AG10803 (cell line): ENCODE measurements at places on chromosomes 3 and 15.

DNA sequence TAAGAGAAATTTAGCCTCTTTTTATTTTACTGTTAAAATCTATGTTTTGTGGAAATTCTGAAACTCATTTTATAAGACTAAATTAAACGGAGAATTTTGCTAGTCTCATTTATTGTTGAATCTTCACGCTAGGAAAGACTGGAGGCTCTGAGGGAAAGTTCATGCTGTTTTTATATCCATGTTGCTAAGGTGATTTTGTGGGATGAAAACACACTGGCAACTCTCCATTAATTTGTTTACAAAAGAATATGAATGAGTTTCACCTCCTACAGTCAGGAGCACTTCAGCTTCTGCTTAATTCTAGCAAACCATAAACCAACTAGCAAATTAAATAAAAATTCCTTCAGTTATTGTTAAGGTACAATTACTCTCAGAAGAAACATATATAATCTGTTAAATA, 195.4 kb downstream of the RAP2B start:
- DNase-seq, result no peak

DNA sequence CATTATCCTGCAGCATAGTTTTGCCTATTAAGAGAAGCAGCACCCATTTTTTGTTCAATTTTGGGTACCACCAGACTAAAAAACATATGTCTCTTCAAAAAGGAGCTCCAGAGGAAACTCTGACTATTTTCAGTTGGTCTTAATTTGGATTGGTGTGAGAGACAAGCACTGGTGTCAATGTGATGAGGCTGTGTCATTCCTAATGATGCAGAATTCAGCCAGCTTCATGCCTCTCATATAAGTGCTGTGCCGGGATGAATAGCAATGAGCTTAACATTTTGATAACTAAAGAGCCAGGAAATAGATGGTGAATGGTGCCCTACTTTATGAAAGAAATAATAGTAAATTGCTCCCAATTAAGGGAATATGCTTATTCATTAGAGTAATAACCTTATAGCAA, 15.9 kb downstream of the POPDC2 start:
- no peak for DNase-seq

GRCh38 chr3:161420746-161421145, 49.4 kb upstream of the SPTSSB start:
- DNase-seq, result no peak

DNA sequence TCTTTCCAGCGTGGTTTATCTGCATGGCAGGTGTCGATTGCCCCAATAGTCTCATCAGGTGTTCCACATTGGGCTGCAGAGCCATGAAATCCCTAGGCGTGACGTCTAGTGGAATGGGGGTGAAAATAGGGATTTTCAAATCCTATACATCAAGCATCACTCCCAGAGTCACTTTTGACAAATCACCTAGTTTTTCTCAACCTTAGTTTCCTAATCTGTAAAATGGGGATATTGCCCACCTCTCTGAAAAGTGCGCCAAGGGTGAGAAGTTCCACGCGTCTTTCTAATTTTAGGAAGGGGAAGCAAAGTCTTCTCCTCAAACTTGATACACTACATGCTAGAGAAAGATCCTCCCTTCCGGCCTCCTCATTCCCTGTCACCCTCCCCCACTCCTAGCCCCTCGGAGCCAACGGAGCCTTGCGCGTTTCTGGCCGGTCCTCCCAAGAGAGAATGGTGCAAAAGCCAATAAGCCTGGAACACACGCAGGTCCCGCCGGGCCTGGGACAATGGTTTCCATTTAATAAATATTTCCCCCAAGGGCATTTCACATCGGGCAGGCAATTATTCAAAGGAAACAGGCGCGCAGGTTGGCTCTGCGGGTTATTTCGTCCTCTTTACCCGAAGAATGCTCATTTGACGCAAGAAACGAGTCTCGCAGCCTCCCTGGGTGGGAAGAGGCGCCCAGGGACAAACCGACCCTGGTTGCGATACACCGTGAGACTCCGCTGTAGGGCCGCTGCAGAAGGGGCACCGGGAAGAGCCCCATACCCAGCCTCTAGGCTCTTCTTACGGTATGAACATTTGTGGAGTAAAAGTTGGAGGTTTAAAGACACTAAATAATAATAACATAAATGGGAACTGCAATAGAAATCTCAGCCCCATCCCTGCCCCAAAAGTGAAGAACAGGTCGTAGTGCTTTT, 1.2 kb upstream of the SOX14 start:
- DNase-seq, result no peak

- peak; percentile 96 for DNase-seq
Observed at GRCh38 chr15:58361273-58361759, 70.5 kb upstream of the LIPC start.

GRCh38 chr3:126912491-126913195, 70.3 kb upstream of the PLXNA1 start:
- DNase-seq, result no peak

DNA sequence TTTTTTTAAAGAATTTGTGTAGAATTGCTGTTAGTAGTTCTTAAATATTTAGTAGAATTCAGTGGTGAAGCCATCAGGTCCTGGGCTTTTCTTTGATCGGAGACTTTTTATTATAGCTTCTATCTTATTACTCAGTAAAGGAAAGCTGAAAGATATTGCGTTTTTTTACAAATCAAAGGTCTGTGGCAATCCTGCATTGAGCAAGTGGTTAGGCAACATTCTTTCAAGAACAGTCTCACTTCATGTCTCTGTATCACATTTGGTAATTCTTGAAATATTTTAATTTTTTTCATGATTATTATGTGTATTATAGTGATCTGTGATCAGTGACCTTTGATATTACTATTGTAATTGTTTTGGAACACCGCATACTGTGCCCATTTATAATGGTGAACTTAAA, 140.8 kb downstream of the UNC13C start:
- no peak for DNase-seq

DNA sequence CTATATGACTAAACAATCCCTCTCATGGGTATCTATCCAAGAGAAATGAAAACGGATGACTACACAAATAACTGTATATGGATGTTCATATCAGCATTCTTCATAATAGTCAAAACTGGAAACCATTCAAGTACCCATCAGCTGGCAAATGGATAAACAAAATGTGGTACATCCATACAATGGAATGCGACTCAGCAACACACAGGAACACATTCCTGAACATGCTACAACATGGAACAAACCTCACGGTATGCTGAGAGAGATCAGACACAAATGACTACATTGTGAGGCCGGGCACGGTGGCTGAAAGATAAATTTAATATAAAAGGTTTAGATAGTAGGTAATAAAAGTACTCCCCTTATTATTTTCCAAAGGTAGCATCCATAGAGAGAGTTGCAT, 42.6 kb downstream of the CCR4 start:
- DNase-seq, result no peak

- no peak for DNase-seq
Observed at GRCh38 chr3:57691411-57692132, 1.3 kb downstream of the DENND6A start.

GRCh38 chr15:73996939-73997338, 2.4 kb downstream of the PML start:
- peak; percentile 67 for DNase-seq

GRCh38 chr3:128235207-128235926, 82.1 kb downstream of the EEFSEC start:
- DNase-seq, result no peak

DNA sequence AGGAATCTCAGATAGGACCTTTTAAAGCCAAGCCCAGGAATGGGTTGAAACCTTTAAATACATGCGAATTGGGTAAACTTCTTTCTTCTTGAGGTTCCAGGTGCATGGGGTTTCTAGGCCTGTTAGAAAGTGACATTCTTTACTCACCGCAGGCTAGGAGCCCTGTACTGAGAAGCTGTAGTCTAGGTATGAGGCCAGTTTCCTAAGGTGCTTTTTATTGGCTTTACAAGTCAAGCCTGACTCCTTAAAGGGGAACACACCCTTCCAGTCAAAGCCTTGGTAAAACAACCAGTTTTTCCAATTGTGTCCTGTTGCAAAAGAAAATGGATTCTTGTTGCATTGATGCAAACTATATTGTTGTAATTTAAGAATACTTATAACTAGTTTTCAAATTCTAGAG, 76.1 kb upstream of the ATP11B start:
- DNase-seq, result no peak

GRCh38 chr3:184261854-184262763, 756 bp upstream of the CAMK2N2 start:
- DNase-seq, result no peak

DNA sequence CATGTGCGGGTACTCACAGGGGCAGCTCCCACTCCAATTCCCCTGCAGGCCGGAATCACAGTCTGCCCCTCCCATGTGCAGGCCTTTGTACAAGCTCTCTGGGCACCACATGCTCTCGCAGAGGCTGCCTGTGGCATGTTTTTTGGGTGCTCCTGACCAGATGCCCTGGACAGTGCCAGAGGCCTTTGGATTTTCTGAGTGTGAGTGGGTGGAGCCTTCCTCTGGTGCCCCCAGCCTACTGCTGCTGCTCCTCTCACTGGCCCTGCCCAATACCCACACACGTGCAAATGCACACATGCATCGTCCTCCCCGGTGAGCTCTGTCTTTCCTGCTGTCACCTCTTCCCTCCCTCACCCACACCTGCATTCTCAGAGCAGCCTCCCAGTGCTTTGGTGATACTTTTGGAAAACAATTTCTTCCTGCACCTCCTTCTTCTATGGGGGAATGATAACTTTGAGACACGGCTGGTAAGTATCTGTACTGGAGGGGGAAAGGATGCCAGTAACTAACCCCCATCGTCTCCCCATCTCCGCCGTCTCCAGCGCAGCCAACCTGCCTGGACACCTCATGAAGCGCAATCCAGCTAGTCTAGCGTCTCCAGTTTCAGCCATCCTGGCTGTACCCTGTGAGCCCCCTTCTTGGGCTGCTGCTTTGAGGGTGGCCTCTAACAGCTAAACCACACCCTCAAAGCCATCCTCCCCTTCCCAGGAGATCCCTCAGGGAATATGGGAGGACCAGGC, 229.4 kb upstream of the TOPAZ1 start:
- no peak for DNase-seq

DNA sequence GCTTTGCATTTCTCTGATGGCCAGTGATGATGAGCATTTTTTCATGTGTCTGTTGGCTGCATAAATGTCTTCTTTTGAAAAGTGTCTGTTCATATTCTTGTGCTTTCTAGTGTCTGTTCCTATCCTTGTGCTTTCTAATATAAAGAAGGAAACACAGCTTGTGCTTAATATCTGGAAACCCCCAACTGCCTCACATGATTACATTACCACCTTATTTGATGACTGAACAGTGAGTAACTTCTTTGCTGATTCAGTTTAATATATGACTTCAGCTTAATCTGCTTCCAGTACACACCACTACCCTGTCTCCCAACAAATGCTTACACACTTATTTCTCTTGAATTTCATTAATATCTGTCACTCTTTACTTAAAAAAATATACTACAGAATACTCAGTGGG, 835.1 kb downstream of the EDEM1 start:
- no peak for DNase-seq

DNA sequence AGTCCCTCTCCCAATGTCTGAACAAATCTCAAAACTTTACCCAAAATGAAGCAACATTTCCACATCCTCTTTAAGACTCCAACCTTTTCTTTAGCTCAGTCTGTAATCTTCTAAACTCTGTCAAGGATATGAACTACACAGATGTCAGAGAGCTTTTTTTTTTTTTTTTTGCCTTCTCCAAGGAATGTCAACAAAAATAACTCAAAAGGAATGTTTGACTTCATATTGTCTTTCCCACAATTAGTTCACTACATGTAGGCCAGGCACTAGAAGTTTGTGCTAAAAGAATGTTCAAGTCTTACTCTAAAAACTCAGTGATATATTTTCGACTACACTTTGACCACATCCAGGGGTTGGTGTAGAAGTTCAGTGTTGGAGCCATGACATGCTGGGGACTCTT, 37.1 kb downstream of the ADAMTS9 start:
- DNase-seq, result peak; percentile 90

DNA sequence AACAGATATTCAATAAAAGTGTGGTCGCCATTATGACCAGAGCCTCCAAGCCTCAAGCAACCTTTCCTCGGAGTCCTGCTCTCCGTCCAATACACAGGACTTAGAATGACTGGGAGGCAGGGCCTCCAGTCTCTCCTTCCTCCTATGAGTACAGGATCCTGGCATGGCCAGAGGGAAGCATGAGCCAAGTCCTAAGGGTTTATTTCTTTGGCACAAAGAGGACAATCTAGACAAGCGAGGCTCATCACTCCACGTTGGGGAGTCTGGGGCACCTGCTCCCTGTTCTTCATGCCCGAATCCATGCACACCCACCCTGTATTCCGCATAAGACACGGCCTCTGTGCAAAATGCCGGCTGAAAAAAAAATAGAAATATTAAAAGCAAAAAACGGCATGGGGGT, 6.8 kb downstream of the PRRT3 start:
- no peak for DNase-seq

- no peak for DNase-seq
Observed at GRCh38 chr3:13167829-13168228, 94.6 kb upstream of the IQSEC1 start.

GRCh38 chr3:194548346-194549321, 61.8 kb upstream of the ATP13A3 start:
- no peak for DNase-seq

- DNase-seq, result no peak
Observed at GRCh38 chr15:78921517-78921916, 23.3 kb downstream of the CTSH start.

GRCh38 chr3:2098398-2099027, at the start of gene CNTN4:
Gene CNTN4 (plus strand): TSS chr3:2098866.
- no peak for DNase-seq

DNA sequence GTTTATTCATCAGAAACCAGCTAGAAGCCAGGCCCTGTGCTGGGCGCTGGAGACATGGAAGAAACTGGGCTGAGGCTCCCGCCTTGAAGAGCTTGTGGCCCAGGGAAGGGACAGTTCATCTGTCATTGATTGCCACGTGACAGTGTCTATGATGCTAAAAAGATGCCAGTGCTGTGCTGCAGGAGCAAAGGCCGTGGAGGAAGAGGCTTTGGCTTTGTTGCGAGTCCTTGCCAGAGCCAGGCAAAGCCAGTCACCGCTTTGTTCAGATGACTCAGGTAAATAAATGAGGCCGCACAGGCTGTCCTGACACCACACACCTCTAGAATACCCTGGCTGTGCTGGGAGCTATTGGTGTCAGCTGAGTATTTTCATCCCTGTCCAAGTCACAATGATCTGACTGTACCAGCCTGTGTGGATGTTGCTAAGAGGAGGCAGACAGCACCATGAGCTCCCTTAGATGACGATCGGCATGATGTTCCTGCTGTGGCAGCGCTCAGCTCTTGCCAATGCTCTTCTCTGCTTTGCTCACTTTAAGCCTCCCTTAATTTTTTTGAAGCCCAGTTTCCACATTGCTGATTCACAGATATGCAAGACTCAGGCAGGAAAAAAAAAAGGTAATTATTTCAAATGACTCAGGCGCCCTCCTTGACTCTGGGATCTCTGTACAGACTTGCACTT, 77.5 kb downstream of the CCNL1 start:
- DNase-seq, result peak; percentile 77

GRCh38 chr3:124520970-124521369, 209.3 kb upstream of the UMPS start:
- DNase-seq, result no peak

DNA sequence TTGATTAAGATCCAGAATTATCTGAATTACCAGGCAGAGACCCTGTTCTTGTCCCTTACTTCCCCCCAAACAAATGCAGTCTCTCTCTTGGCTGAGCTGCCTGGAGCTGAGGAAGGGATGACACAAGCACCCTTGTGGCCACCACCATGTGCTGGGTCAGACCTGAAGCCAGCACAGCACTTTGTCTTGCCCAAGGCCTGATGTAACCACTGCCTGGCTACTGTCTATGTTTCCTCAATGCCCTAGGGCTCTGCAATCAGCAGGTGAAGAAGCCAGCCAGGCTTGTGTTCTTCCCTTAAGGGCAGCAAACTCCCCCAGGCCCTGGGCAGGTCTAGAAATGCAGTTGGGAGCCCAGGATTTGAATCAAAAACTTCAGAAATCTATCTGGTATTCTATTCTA, 15.8 kb upstream of the CASR start:
- no peak for DNase-seq
